ENCODE measurements at places on chromosomes 1 and 21.

GRCh38 chr1:9181176-9181906 lies 52.4 kb upstream of the GPR157 start:
- peak; percentile 77 for DNase-seq

DNA sequence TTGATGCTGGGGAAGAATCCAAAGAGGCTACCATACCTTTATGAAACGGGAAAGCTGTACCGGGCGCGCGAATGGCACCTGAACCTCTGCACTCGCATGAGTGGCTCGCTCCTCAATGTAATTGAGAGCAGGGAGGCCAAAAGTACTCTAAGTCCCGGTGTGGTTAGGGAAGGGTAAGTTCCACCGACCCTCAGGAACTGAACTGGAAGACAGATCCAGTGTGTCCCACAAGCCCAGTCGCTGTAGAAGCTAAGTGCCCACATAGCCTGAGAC lies 1.0 kb downstream of the GATAD2B start:
- DNase-seq, result no peak

- no peak for DNase-seq
Observed at GRCh38 chr1:4379451-4380175, 274.8 kb upstream of the AJAP1 start.

DNA sequence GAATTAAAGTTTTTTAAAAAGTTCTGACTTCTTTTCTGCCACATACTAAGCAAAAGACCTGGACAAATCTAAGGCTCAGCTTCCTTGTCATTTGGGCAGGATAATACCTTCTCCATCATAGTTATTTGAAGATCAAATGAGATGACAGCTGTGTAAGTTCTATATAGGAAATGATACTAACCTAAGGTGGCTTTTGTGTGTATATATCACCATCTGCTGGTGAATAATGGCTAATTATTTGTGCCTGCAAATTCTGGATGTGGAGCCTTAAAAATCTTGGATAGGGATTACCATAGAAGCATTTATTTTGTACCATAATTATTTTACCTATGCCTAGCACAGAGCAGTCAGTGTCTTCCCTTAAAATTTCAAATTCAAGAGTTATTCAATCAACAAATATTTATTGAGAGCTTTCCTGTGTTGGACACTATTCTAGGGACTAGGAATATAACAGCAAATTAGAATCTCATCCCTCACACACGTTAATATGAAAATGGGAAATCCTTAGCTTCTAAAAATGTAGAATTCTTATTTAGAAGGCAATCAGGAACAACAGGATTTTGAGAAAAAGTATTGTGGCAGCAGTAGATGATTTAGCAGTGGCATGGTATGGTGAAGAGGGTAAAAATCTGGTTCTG lies 89.8 kb downstream of the TMEM200B start:
- no peak for DNase-seq

- no peak for DNase-seq
Observed at GRCh38 chr1:176480750-176481149, 17.8 kb downstream of the PAPPA2 start.

Data from psoas muscle (tissue), 8 donors.